ENCODE measurements at places on chromosomes 4 and X.

DNA sequence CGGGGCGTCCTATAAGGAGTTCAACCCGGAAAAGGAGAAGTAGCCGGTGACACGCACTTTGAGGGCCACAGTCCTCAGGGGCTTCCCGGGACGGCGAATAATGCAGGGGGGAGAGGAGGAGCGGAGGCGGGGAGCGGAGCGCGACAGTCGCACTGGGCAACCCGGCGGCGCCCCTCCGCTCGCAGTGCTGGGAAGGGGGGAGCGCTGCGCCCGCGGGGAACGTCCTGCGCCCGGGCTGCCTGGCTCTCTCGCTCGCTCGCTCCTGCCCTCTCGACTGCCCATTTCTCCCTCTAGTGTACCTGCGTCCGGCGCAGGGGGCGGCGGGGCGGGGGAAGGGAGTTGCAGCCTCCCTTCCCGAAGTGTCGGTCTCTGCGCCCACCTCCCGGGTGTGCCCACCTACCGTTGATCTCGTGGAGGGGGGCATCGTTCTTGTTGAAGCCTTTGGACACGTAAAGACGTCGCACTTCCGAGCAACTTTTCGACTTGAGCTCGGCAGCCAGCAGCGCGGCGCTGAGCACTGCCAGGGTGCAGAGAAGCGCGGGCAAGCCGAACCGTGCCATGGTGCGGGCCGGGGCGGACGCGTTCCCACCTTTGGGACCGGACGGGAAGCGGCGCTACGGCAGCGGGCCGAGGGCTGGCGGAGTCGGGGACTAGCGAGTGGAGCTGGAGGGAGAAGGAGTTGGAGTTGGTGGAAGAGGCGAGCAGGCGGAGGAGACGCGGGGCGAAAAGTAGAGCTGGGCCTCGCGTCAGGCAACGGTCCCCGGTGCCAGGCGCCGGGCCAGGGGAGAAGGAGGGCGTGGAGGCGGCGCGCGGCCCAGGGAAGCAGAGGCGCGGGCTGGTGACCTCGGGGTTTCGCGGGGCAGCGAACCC, 648 bp downstream of the GPC4 start:
- DNase-seq: peak; percentile 30

GRCh38 chr4:168887809-168888208, 122.2 kb downstream of the CBR4 start:
- DNase-seq: no peak

- DNase-seq: no peak
These were observed 2284.8 kb downstream of the ARAP2 start for GRCh38 chr4:33959519-33959918.

- no peak for DNase-seq
These were observed 29.0 kb upstream of the CCNG2 start for GRCh38 chr4:77127837-77128621.

- peak; percentile 27 for DNase-seq
These were observed 172.2 kb downstream of the PPARGC1A start for GRCh38 chr4:23717528-23718248.

DNA sequence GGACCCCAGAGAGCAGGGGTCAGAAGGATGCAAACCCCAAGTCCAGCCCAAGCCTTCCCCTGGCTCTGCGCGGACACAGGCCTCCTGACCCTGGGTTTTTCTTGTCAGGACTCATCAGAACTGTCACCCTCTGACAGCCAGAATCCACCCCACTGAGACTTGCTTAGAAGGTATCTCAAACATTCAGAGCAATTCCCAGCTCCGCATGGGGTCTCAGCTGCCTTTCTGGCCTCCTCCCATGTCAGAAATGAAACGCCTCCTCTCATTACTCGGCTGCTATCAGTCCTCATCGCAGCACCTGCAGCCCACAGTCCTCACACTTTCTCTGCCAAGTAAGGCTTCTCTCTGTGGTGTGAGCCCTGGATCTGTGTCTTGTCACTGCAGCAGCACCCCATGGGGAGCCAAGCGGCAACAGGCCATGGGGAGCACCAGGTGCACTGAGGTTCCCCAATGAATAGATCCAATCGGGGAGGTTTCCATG, 97.8 kb downstream of the WFS1 start:
- DNase-seq: no peak

DNA sequence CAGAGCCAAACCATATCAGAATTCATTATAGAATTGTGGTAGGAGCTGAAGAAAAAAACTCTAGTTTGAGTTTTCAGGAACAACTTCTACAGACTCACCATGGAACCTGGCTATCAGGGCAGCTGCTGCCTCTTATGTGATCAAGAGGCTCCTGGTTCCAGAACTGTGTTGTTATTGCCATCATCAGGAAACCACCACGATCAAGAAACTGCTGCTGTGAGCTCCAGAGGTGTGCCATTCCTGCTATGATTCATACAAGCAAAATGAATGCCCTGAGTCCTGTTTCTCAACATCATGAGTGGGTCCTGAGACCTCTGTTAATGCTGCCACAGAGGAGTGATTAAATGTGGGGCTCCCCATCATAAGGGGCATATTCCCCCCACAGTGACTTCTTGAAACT, 43.7 kb downstream of the TASL start:
- no peak for DNase-seq

- DNase-seq: no peak
These were observed 179.3 kb downstream of the IL15 start for GRCh38 chr4:141815646-141816045.

DNA sequence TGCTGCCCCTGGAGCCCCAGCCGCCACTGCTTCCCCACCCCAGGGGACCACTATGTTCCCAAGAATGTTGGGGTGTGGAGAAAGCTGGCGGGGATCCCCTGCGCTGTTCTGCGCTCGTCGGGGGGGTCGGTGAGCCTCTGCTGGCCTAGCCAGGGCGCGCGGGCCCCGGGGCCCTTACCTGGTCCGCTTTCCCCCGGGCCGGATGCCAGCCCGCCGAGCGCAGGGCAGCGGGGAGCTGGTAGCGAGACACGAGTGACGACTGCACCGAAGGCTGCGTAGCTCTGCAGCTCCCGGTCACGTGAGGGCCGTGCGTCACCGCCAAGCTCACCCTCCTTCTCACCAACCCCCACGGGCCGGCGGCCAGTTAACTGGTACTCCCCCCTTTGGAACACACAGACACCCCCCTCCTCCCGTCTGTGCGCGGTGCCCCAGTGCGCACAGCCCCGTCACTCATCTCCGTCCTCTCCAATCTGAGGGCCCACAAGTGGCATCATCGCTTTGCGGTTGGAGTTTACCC, at the start of gene BEX1:
Gene BEX1 (minus strand): TSS at position 254 of the 517 bp plus-strand sequence. CDS start 897 bp downstream, outside the sequence.
- peak; percentile 0 for DNase-seq

DNA sequence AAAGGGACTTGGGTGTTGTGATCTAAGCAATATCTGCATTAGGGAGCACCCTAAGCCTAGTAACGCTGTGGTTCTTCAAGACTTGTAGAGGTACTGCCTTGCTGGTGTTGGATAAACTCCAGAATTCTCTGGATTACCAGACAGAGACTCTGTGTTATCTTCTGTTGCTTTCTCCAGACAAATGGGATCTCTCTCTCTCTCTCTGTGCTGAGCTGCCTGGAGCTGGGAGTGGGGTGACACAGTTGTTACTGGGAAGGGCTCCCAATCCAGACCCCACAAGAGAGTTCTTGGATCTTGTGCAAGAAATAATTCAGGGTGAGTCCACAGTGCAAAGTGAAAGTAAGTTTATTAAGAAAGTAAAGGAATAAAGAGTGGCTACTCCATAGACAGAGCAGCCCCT, 48.8 kb downstream of the MCUB start:
- DNase-seq: no peak

- DNase-seq: no peak
These were observed 92.0 kb upstream of the BMPR1B start for GRCh38 chr4:94665500-94666404.

- DNase-seq: no peak
These were observed 52.3 kb downstream of the SEPSECS start for GRCh38 chr4:25107827-25108516.

GRCh38 chr4:80425124-80426100, 89.9 kb downstream of the CFAP299 start:
- no peak for DNase-seq

- peak; percentile 43 for DNase-seq
These were observed 296.2 kb downstream of the INPP4B start for GRCh38 chr4:142549726-142550463.

DNA sequence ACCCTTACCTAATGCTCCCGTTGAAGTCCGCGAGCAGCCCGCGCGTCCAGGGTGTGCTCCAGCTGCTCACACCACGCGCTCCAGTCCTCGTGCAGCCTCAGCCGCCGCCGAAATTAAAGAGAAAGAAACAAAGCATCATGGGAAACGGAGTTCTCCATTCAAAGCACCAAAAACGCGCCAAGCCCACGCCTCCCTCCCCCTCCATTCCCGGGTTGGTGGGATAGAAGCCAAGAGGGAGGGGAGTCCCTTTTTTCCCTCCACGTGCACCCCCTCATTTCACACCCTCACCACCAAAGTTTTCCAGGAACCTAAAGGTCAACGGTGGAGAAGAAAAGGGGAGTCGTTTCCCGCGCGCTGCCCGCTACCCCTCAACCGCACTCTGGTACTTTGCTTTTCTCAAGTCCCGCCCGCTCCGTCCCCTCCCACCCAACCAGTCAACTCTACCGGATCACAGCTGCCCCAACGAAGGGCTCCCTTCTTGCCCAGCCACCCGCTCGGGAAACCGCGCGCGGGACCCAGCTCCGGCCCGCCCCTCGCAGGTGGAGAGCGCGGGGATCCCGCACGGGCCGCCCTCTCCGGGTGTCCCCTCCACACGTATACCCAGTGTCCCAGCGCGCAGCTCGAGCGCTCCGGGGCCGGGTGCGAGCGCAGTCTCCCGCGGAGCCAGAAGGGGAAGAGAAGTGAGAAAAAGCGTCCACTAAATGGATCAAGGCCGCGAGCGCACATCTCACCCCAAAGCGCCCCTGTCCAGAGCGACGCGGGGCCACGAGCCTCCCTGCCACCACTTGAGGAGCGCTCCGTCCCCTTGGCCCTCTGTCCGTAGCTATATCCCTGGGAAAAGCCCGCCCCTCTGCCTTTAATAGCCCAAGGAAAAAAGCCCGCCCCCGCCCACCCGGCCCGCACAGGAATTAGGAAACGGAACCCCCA, 65.1 kb upstream of the CCDC160 start:
- DNase-seq: peak; percentile 6

- no peak for DNase-seq
These were observed 863.1 kb downstream of the CCSER1 start for GRCh38 chr4:90990284-90990683.

DNA sequence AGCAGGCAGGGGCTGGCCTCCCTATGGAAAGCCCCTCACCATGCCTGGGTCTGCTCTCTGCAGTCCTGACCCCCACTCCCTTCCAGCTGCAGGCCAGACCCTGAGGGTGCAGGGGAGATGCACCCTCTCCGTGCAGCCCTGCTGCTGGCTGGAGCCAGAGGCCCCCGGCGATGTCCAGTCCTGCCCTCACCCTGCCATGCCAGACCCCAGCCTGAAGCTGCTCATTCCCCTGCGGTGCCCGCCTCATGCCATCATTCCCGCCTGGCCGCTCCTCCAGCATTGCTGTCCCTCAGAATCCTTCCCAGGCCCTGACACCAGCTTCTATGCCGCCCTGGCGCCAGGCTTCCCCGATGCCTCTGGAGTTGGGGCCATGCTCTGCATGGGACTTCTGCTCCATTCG, 72.4 kb downstream of the SORCS2 start:
- DNase-seq: no peak

- no peak for DNase-seq
These were observed 1.1 kb downstream of the TIMP1 start for GRCh38 chrX:47583240-47583861.

- DNase-seq: no peak
These were observed 96.7 kb downstream of the ITM2A start for GRCh38 chrX:79270401-79270800.

DNA sequence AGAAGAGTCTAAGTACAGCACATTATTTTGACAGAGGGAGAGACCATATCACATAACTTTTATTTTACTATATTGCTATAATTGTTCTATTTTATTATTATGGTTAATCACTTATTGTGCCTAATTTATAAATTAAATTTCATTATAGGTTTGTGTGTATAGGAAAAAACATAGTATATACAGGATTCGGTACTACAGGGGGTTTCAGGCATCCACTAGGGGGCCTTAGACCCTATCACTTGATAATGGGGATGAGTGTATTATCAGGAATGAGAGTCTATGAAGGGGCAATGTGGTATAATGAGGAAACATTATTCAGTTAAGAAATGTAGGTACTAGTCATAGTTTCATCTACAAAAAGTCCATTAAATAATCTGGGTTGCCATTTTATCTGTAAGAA, 833.1 kb downstream of the C4orf33 start:
- DNase-seq: no peak

DNA sequence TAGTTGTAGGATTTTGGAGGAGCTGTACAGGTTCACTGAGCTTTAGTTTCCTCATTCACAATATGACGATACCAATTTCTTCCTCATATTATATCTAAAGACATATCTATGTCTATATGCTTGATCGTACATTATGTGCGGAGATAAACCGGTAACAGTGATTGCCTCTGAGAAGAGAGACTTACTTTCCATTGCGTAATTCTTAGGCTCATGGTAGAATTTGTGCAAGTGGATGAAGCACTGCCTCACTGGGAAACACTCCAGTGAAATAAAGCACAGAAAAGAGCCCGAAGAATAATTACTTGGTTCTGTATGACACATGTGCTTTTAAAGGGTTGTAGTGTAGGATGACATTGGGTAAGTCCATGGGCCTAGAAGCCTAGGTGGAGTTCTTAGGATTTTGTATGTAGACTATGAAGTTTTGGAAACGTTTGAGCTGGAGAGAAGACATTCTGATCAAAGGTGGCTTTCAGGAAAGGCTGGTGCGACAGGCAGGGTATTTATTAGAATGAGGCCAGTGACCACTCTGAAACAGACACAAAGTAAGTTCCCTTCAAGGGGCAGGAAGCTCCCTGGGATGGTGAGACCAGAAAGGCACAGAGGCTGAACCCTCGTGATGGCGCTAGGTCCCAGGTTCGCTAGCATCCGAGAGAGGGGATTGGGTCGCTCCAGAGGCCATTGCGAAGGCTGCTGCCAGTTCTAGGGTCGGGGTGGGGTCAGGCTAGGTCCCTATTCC, 649 bp upstream of the VBP1 start:
- DNase-seq: no peak

DNA sequence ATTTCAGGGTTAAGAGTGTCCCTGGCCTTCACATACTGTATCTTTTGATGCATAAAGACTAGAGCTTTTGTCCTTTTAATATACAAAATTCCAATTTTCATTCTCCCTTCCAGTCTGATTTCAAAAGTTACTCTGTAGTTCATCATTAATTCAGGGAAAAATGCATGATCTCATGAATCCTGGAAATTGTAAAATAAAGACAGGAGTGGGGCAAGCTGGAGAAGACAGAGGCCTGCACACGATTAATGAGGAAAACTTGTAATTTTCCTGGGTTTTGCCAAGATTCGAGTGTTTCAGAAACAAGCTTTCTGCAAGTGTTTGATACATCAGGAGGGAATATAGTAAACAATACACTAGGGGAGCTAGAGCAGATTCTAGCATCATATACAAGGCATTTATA, 947.9 kb downstream of the FAT4 start:
- no peak for DNase-seq

GRCh38 chrX:140572724-140573123, 67.9 kb upstream of the SOX3 start:
- peak; percentile 19 for DNase-seq

GRCh38 chr4:145285928-145286327, 105.5 kb upstream of the OTUD4 start:
- peak; percentile 69 for DNase-seq

All from mesenchymal stem cell (in vitro differentiated cells and primary cell).